ENCODE measurements at places on chromosomes 7 and 10.

DNA sequence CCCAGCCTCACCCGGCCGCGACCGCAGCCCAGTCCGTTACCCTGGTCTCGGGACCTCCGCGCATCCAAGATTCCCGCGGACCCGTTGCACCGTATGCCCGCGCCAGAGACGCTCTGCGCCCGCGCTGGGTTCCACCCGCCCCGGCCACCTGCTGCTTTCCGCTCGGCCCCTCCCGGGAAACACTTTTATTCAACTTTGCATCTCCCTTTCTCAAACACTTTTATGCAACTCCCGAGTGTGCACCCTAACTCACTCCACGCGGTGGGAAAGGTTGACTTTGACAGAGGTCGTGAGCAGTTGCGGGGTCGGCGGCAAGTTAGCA, at the start of gene ODAD2:
ODAD2 (minus strand) TSS at position 126 of the 322 bp plus-strand sequence. CDS start 3,937 bp downstream, outside the sequence.
- no peak for DNase-seq

DNA sequence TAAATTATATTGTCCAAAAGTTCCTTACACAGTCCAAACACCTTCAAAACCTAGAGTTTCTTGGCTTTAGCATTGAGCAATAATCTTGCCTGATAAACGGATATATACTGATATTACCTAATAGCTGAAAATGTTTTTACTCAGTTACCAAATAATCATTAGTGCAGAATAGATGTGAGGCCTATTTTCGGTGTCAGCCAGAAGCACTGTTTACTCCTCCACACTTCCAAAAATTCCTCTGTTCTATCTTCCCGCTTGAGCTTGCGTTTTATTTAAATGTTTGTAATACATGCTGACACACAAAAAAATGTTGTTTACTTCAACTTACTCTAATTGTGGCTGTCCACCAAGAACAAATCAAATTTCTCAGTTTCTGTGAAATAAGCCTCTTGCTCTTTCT, 606.2 kb upstream of the TEX47 start:
- DNase-seq, result no peak

GRCh38 chr10:47453141-47454007, 30.5 kb downstream of the ANXA8 start:
- DNase-seq, result no peak

GRCh38 chr7:2953588-2954407, 89.9 kb downstream of the CARD11 start:
- DNase-seq, result no peak

DNA sequence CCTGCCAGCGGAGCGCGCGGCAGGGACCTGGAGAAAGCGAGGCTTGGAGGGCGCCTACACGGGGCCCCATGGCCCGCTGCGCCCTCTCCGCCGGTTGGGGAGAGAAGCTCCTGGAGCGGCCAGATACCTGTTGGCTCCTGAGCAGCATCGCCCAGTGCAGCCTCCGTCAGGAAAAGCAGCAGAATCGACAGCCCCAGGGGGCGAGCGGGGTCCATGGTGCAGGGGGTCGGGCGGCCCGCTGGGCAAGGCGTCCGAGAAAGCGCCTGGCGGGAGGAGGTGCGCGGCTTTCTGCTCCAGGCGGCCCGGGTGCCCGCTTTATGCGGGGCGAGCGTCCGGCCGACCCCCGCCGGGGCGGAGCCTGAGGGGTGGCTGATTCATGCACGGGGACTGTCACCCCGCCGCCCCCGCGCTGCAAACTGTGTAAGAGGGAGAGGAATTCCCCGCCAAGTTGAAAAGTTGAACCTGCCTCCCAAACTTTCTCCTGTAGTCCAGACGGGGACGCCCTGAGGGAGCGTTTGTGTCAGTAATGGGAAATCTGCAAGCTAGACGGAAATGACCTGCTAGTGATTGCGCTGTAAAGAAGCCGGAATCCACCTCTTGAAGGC, at the start of gene TFPI2:
TFPI2 (minus strand) TSS at position 290 of the 605 bp plus-strand sequence; CDS start at position 215, 75 bp downstream.
- no peak for DNase-seq

- no peak for DNase-seq
These were observed 32.0 kb downstream of the PRLHR start for GRCh38 chr10:118563373-118563890.

- DNase-seq, result no peak
These were observed 606.0 kb downstream of the INHBA start for GRCh38 chr7:41096917-41097316.

DNA sequence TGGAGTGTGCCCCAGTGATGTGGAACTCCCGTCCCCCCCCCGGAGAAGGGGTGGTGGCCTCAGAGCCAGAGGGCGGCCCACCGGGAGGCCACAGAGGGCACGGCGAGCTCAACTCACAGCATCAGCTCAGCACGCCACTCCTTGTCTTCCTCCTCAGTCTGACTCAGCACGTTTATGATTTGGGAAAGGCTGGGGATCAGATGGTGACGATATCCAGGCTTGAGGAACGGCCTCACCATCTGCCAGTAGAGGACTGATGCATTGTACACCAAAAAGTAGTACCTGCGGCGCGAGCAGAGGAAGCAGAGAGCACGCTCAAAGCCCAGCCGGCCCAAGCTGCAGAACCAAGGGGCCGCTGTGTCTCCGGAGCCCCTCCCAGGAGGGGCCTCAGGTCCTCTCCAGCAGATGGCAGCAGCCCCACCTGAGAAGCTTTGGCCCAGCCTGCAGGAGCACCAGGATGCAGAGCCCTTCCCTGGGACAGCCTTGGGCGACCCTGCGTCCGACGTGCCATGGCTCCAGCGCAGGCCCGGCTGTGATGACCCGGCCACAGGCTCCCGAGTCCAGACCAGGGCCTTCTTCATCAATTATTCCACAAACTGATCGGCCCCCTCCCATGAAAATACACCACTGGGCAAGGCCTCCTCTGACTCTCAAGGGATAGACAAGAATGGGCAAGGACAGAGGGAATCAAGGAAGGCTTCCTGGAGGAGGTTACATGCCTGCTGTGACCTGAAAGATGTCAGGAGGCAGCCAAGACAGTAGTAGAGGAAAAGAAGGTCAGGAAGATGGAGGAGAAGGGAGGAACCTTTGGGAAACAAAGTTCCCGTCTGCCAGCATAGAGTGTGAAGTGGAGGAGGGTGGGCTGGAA, 3.7 kb downstream of the CFAP46 start:
- no peak for DNase-seq

DNA sequence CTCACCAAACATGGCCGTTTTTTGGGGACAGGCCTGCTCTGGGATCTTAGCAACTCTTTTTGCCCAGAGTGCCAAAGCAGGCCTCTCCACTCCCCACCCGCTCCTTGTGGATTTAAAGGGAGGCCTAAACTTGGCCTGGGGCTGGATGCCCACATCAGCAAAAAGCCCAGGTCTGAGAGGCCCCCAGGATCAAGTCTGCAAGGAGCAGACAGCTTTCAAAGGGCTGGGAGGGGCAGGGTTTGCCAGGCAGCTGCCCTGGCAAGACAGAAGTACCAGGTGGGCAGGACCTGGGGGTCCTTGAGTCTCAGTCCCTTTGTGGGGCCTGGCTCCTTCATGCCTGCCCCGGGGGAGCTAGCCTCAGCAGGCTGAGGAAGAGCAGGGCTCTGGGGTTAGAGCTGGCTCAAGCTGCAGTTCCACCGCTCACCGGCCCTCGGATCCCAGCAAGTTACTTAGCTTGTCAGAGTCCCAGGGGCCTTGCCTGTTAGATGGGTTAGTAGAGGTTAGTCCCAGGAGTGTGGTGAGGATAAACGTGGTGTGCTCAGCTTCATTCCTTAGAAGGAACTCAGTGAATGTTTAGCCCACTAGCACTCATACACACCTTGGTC, 56.2 kb downstream of the ARHGAP22 start:
- DNase-seq, result no peak

GRCh38 chr10:100349087-100349486, 2.1 kb downstream of the SCD start:
- DNase-seq, result no peak

- DNase-seq, result no peak
These were observed 252.7 kb upstream of the CSTF2T start for GRCh38 chr10:51952056-51952455.

DNA sequence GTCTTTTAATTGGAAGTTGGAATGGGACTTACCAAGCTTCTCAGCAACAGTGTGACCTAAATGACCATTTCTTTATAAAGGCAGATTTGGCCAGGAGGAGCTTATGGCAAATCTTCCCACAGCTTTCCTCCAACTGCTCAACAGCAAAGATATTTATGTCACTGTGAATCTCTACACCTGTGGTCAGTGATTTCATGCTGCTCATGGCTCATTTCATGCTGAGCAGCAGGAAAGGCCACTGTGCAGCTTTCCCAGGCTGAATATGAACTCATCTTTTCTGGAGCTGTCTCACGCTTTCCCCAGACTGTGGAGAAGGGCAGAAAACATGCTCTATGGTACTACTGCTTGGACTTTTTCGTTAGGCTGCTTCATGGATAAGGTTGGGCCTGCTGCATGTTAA, 29.8 kb downstream of the CALCR start:
- DNase-seq, result no peak

GRCh38 chr7:98185101-98185500, 26.1 kb upstream of the BHLHA15 start:
- no peak for DNase-seq

DNA sequence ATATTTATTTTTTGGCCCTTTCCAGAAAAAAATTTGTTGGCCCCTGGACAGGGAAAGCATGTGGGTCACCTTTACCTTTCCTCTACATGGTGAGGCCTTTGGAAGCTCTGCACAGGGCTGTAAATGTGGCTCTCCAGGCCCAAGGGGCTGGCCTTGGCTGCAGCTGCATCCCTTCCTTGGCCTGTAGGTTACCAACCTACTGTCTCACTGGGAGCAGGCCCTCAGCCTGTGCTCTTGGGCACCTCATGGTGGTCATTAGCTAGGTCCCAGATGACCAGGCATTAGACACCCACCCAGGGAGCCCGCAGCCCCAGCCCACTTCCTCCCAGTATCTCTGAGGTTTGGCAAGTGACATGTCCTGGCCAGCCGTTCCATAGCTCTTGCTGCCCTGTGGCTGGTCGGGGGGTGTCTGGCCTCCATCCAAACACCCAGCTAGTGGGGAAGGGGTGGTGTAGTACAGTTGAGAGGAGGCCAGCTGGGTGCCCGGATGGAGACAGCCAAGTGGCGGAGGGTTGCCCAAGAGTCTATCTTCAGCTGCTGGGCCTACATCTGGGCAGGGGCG, 7.1 kb upstream of the CPA5 start:
- no peak for DNase-seq

GRCh38 chr7:512146-512510, 7.5 kb downstream of the PDGFA start:
- DNase-seq, result no peak

- no peak for DNase-seq
These were observed 344.6 kb upstream of the SHH start for GRCh38 chr7:156156734-156157408.

DNA sequence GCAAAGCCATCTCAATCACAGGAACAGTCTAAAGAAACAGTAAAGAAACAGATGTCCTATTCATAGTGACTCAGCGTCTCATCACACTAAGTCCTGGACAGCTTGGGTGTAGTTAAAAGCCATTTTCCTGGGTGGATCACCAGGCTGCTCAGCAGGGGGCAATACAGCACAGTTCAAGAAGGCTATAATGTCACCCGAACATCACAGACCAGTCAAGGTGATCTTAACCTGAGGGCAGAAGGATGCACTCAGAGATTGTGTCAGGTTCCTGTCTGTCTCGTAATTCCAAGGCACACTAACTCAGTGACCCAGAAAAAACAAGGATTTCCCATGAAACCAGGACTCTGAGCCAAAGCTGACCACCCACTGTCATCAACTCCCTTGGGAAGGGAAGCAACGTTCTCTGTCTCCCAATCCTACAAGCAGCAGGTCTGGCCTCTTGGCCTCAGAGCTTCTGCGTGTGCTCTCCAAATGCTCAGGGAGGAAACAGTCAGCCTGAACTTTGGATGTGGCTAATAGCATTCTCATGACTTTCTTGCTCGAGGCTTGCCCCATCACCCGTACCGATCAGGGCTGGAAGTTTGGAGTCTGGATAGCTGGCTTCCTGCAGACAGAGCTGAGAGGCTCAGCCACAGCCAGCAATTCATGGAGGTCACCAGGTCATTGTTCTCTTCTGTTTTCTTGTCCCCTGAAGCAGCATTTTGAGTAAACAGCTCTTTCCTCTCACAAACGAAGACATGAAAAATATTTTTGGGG, 90.4 kb upstream of the FAM171A1 start:
- no peak for DNase-seq

- DNase-seq, result no peak
These were observed 5.2 kb downstream of the RET start for GRCh38 chr10:43082087-43082486.

DNA sequence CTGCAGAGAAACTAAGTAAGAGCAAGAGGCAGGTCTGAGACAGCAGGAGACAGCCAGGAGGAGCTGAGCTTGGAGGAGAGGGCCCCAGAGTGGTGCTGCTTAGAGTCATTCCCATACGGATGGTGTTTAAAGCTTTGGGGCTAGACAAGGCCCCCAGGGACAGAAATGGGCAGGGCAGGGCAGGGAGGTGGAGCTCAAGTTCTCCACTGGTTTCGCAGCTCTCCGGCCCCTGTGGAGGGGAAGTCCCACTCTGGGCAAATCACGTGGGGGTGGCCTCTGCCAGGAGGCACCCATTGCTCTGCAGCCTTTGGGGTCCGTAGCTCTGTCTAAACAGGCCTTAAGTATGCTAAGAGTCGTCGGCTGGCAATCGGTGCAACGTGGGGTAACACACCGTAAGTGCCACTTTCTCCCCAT, 1.0 kb upstream of the PTPRE start:
- no peak for DNase-seq

DNA sequence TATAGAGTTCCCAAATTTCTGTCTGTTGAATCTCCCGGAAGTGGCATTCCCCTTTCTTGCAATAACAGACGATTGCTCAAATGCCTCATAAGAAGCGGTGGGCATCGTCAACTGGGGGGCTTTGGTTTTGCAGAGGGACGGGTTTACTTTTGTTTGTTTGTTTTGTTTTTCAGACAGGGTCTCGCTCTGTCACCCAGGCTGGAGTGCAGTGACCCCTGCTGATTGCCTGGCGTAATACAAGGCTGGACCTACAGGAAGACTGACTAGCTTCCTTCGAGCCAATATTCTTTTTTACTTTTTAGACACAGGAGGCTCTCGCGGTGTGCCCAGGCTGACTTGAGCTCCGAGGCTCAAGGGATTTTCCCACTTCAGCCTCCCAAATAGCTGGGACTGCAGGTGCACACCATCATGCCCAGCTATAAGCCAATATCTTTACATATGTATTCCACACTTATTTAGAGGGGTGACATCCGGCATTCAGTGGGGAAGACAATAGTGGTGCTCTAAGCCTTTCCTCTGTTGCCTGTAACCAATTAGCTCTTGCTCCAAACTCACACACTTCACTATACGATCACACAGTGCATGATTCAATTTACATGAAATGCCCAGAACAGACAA, 58.1 kb downstream of the FHIP2A start:
- no peak for DNase-seq

DNA sequence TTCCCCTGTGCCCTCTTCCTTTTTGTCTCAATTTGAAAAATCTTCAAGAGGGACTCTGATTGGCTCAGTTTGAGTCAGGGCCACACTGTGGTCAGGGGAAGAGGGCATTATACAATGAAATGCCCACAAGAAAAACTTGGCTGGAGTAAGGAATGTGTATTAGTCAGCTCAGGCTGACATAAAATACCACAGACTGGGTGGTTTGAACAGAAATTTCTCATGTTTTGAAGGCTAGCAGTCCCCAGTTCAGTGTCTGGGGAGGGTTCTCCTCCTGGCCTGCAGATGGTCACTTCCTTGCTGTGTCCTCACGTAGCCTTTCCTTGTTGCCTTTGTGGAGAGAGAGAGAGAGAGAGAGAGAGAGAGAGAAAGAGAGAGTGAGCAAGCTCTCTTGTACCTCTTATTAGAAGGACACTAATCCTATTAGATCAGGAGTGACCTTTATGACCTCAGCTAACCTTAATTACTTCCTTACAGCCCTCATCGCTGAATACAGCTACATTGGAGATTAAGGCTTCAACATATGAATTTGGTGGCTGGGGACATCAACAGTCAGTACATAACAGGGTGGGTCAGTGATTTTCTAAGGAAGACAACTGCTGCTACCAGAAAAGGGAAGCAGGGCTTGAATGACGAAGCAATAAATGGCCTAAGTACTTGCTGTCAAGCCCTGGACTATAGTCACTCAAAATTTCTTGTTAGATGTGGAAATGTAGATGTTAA, 25.8 kb upstream of the FAM13C start:
- DNase-seq, result no peak

Measured in NCI-H1436 (cell line).